ENCODE measurements at places on chromosomes 4 and X.

DNA sequence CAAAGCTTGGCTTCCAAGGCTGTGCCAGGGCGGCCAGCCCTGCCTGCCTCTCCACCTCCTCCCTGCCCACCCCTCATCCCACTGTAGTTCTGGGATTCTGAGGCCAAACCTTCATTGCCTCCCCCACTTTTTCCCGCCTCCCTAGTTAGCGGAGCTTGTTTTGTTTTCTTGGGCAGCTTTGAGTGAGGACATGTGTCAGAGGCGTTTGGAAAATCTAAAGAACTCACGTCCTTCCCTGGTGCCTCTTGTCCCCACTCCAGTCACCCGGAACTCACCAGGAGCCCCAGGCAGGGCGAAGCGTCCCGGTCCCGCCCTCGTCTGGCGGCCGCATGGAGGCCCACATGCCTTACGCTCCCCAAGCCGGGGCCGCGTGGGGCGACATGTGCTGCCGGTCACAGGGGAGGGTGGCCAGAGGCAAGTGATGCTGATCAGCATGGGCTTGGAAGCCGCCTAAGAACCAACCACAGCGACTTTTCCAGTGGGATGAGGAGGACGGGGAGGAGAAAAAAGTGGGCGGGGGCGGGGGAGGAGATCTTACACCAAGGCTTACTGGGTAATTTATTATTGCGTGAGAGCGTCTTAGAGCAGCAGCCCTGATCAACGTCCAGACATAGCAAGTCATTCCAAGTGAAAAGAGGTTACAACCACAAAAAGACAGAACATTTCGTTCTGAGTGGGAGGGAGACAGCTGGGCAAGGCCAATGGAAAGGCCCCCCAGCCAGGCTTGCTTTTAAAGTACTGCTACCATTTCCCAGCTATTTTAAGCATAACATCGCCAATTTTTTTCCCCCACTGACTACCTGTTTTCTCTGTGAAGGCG, 48.5 kb downstream of the PRPS1 start:
- peak; percentile 29 for DNase-seq

GRCh38 chr4:58760737-58761136, 1650.6 kb upstream of the IGFBP7 start:
- DNase-seq = no peak

GRCh38 chr4:10333942-10334341, 123.3 kb downstream of the ZNF518B start:
- no peak for DNase-seq

DNA sequence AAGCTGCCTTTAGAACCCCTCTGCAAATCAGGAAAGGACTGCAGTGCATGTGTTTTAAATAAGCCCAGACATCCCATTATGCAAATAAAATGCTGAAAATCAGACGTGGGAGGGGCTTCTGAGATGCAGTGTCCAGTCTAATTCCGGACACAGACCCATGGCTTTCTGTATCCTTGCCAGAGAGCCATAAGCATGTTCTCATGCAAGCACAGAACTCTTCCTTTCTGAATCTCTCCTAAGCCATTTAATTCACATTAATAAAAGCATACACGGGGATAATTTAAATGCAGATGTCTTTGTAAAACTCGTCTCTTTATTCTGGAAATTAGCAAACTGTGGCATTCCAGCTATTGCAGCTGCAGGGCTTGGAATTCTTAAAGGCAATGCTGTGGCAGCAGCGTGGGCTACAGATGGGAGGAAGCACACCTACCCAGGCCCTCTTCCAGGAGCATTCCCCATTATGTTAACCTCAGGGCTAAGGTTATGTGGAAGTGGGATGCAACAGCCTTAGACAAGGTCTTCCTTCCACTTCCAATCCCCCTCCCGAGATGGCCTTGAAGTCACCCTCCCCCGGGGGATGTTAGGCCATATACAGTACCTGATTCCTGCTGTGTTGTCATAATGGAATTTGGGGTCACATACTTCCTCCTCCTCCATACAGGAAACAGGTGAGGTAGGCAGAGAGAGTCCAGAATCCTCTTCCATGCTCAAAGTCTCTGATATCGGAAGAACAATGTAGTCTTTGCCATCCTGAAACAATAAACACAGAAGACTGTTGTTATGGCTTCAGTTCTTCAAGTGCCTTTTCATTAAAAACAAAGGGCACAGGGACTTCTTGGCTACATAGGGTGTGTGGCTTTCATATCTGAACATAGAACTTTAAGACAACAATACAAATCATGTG, 38.1 kb downstream of the KDR start:
- peak; percentile 94 for DNase-seq

DNA sequence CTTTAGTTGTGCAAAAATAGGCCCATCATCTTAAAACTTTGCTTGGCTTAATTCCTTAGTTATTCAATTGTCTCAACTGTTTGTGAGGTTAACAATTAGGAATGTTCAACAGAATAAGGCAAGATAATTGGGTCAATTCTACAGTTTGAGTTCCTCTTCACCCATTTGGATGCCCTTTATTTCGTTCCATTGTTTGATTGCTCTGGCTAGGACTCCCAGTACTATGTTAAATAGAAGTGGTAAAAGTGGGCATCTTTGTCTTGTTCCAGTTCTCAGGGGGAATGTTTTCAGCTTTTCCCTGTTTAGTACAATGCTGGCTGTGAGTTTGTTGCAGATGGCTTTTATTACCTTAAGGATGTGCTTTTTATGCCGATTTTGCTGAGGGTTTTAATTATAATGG, 761.5 kb upstream of the GRIA3 start:
- no peak for DNase-seq

DNA sequence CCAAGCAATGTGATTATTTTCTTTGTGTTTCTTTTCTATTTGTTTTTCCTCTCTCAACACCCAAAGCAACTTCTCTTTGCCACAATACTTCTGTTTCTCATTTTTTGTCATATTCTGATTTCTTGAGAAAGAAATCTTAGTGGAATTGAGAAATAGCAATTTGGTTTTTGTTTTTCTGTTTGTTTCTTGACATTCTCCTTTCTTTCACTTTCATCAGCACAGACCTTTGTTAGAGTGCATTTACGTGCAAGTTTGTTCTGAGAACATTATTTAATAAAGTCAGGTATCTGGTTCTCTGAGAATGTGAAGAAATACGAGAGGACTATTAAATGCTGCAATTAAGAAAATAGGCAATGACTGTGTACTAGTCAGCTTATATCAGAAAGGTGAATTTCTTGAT, 608.1 kb upstream of the AADAT start:
- DNase-seq = no peak

GRCh38 chr4:78656968-78657445, 105.4 kb downstream of the ANXA3 start:
- DNase-seq = peak; percentile 90

DNA sequence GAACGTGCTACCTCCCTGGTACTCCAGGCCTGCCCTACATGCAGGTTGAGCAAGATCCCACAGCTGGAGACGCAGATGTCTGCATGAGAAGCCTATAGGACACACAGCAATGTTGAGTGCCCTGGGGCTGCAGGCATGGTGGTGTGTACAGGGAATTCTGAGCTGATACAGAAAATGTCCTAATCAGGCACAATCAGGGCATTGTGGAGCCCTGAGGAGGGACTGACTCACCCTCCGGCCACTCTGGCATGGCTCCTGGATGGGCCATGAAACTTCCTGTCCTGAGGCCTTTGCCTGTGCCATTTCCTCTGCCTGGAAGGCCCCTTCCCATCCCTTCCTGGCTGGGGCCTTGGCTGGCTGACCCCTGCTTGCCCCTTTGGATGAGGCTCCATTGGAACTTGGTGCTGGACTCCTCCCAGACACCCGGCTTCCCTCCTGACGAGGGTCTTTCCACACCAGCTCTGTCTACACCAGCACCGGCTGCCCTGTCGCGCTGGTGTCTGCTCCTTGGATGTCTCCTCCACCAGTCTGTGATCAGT, 16.7 kb upstream of the AFAP1 start:
- no peak for DNase-seq

- DNase-seq = no peak
These were observed 310.0 kb downstream of the PDHA2 start for GRCh38 chr4:96149894-96150293.

- DNase-seq = no peak
These were observed 9.9 kb downstream of the L1CAM start for GRCh38 chrX:153876112-153876491.

- DNase-seq = no peak
These were observed 208.7 kb downstream of the PDGFC start for GRCh38 chr4:156762851-156763250.

- DNase-seq = no peak
These were observed 1.1 kb upstream of the CD99 start for GRCh38 chrX:2689773-2690666.

GRCh38 chr4:132824761-132825160, 324.3 kb upstream of the PCDH10 start:
- DNase-seq = no peak

- no peak for DNase-seq
These were observed 28.0 kb downstream of the HNRNPDL start for GRCh38 chr4:82402196-82402775.
